RWPE1 (cell line): ENCODE measurements at places on chromosomes 11 and 22.

GRCh38 chr22:35334004-35334403 is 34.3 kb downstream of the TOM1 start:
- no peak for DNase-seq

DNA sequence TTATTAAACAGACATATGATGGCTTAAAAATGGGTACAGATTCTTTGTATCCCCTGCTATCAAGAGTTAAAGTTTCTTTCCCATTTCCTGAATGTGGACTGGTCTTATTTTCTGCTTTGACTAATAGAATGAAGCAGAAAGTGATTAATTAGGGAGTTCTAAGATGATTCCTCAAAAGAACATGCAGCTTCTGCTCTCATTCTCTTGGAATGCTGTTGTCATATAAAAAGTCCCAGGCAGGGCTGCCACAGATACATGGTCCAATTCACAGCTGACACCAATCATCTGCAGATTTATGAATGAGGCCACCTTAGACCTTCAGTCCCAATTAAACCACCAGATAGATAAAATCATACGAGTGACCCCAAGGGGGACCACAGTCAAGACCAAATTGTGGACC is 844.5 kb upstream of the RAG2 start:
- DNase-seq: no peak

DNA sequence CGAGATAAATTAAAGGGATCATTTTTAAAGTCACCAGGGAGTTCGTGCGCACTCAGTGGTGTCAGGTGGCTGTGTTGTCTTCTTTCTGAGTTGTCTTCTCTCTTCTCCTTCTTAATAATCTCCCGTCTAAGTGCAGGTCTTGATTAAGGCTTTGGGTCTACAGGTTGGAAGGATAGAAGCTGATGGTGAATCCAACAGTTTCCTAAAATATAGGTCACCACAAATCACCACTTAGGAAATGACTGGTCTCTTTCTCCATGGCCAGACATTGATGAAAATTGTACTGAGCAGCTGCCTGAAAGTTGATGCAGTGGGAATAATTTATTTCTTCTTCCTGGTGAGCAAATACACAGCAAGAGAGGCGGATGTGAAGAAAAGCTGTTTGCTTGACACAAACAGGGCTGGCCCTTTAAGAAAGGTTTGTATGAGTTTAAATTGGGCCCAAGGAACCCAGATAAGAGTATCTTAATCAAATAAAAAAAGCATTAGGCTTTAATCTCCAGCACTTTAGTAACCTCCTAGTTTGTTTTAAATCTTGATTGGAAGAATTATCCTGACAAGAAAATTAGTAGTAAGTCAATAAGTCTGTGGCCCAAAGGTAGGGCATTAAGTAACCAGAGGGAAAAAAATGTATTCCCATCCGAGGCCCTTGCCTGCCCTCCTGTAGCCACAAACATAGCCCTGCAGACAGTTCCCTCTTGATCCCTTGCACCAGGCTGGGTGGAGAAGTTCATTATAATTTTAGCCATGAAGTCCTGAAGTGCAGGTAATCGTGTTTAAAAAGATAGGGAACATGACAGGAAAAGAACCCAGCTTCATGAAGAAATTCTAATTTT is 245.8 kb downstream of the KIRREL3 start:
- DNase-seq: no peak

GRCh38 chr11:100561323-100561722 is 125.8 kb upstream of the ARHGAP42 start:
- no peak for DNase-seq

DNA sequence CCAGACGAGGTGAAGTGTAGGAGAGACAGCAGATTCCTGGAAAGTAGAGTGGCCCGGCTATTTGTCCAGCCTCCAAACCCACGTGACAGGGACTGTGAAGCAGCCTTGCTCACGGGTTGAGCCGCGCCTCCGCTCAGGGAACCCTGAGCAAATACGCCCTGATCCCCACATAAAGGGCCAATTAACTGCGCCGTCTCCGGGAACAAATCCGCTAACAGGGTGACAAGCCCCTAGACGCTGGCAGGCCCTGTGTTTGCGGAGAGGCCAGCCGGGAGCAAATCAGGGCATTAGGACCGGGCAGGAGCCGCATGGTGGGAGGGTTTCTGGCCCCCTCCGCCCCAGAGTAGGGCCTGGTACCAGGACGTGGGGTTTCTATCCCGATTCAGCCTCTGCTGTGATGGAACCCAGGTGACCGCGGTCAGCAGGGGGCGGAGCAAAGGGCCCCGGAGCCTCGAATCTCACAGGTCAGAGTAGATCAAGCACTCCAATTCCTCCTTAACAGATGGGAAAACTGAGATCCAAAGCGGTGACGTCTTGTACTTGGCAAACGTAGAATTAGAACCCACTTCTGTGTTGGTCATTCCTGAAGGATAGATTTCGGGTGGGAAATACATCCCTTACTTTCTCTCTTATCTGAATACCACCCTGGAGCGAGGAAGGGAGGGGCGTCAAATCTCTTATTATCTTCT is 2.0 kb upstream of the ROBO3 start:
- DNase-seq: no peak

DNA sequence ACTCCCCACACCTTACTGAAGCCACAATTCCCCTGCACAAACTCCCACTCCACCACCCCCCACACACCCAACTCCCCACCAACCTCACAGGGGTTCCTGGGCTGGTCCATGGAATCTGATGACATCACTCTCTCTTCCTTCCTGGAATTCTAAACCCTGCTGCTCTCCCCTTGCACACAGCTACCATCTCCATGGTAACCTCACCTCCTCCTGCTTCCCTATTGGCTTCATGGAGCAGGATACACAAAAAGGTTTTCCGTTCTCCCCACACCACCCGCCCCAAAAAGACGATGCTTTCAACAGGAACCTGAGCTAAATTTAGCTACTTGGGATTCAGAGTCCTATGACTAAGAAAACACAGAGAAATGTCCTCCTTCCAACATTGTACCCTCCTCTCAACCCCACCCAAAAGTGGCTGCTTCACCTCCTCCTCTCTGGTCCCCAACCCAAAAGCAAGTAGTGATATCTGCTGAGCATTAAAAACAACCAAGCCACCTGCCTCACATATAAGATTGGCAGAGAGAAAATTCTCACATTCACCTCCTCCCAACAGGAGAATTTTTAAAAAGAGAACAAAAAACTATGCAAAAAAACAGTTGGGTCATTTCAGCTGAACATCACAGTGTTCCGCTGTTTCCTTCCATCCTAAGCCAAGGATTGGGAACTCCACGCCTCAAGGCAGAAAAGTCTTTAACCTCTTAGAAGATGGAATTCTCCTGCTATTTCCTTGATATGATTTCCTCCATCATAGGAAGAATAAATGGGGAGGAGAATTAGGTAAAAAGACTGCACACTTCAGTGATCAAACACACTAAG is 66.9 kb downstream of the RBFOX2 start:
- peak; percentile 26 for DNase-seq
